ENCODE measurements at places on chromosomes 4 and X.

- no peak for DNase-seq
Observed at GRCh38 chr4:100960232-100960631, 387.1 kb downstream of the PPP3CA start.

- DNase-seq = no peak
Observed at GRCh38 chr4:93897559-93897958, 69.0 kb downstream of the ATOH1 start.

DNA sequence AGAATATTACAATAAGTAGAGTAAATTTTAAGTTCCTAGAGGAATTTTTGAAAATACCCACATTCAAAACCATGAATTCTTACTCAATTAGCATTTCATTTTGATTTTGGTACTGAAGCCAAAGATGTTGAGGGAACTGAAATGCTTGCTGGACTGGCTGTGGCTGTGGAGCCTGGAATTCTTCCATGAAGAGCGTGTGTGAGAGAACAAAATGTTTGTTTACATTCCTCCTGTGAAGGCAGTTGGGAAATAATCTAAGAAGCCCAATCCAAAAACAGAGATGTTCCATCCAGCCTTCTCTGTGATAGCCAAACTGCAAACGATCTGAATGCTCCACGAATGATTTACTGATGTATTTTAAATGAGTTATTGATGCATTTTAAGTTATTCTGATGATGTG lies 3.8 kb upstream of the ADH1B start:
- no peak for DNase-seq

DNA sequence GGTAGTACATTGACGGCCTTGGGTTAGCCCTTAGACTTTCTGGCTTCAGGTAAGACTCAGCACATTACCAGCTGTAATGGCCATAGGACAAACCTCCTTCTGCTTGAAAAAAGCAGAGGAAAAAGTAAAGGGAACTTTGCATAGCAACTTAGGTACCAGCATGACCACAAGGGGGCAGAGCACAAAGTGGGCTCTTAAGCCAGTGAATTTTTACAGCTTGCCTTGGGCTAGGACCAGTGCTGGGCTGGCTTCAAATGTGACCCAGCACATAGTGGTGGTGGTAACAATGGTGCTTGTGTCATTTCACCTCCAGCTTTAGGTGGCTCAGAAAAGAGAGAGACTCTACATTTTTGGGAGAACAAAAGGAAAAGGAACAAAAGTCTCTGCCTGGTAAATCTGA lies 66.1 kb downstream of the KLHL4 start:
- no peak for DNase-seq

GRCh38 chr4:137065311-137065710 lies 467.0 kb downstream of the PCDH18 start:
- DNase-seq = no peak

- DNase-seq = peak; percentile 73
Observed at GRCh38 chrX:41009850-41010846, 75.1 kb upstream of the USP9X start.

- DNase-seq = no peak
Observed at GRCh38 chr4:83961575-83961974, 425.7 kb downstream of the GPAT3 start.

GRCh38 chrX:45900766-45901615 lies 644.2 kb downstream of the ZNF674 start:
- no peak for DNase-seq

GRCh38 chr4:27807207-27807606 lies 946.6 kb downstream of the STIM2 start:
- no peak for DNase-seq

DNA sequence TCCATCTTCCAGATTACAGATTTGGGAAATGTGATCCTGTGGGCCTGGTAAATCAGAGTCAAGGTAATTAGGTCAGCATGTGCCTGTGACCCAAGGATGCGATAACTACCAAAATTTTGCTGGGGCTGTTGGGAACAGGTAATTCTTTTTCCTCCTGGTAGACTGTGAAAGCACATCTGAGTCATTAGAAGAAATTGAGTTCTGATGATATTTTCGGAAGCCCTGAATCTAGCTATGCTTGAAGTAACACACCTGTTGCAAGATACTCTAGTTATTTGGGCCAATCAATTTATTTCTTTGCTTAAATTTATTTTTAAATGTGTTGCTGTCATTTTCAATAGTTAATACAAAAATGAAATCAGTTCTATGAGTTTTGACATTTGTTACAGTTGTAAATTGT lies 903.6 kb downstream of the RPA4 start:
- DNase-seq = no peak

GRCh38 chrX:72347366-72347765 lies 41.7 kb upstream of the CITED1 start:
- DNase-seq = no peak

DNA sequence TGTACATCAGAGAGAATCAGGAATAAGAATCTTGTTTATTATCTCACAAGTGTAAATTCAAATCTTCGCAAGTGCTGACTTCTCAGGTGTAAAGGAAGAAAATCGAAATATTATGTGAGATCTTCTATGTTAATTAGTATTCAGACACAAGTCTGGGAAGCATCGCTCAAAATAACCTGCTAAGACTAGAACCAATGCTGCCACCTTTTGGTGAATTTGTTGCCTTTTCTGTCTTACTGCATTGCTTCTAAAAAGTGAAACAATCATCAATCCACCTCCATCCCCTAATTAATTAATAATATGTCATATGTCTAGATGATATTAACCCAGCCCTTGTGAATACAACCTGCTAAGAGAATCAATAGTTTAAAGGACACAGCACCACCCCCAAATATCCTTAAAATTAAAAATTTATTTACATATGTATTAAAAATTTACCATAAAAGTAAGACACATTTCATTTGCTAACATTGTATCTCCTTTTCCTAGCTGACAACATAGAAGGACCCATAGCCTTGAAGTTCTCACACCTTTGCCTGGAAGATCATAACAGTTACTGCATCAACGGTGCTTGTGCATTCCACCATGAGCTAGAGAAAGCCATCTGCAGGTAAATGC lies 3.5 kb downstream of the EPGN start:
- DNase-seq = peak; percentile 85

- DNase-seq = no peak
Observed at GRCh38 chrX:69038816-69039215, 126.4 kb downstream of the PJA1 start.

DNA sequence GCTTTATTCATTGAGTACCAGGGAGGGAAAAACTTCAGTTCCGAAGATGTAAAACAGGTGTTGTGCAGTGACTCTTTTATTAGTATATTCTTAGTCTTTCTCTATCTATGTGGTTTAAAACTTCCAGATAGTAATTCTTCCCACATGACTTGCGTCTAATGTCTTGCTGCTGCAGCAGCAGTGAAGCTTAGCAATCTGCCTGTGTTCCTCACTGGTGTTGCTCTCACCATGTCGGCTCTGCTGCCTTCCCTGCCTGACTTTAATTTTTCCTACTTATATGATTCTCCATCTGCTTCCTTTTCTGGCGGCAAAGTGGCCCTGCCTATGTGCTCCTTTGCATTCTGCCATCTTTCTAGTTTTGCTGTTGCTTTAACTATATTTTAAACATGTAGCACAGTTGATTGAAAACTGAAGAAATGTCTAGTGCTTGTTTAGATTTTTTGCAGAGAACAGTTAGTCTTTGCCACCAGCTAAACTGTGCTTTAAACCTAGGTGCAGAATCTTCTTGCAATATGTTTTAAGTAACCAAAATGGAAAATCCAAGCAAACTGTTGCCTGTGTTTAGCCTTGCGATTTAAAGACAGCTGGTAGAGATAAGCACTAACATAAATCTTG lies 1934.2 kb upstream of the IGFBP7 start:
- no peak for DNase-seq

GRCh38 chr4:116332508-116332907 lies 752.9 kb downstream of the TRAM1L1 start:
- no peak for DNase-seq

DNA sequence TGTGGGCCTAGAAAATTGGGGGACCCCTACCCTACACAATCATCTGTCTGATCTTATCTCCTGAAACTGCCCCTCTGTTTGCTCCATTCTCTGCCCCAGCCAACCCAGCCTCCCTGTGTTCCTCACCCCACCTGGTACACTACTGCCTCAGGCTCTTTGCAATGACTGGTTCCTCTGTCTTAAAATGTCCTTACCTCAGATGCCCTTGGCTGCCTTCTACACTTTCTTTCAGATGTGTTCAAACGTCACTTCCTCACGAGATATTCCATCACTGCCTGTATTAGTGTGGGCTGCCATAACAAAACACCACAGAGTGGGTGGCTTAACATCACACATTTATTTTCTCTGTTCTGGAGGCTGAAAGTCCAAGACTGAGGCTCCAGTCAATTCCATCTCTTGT lies 29.2 kb downstream of the QDPR start:
- no peak for DNase-seq

DNA sequence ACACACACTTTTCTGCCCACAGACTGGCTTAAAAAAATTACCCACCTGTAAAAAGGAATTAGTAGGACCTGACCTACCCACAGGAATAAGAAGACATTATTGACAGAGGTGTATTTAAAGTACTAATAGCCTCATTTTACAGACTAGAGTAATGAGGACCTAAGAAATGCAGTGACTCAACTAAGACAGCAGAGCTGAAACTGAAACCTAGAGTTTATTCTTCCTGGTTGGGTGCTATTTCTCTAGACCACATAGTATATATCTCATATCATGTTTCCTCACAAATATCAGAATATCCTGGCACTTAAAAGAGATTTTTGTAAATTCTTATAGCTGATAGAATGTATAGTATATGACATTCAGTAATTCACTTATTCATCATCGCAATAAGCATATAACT lies 435.0 kb downstream of the MAGEE1 start:
- DNase-seq = no peak

DNA sequence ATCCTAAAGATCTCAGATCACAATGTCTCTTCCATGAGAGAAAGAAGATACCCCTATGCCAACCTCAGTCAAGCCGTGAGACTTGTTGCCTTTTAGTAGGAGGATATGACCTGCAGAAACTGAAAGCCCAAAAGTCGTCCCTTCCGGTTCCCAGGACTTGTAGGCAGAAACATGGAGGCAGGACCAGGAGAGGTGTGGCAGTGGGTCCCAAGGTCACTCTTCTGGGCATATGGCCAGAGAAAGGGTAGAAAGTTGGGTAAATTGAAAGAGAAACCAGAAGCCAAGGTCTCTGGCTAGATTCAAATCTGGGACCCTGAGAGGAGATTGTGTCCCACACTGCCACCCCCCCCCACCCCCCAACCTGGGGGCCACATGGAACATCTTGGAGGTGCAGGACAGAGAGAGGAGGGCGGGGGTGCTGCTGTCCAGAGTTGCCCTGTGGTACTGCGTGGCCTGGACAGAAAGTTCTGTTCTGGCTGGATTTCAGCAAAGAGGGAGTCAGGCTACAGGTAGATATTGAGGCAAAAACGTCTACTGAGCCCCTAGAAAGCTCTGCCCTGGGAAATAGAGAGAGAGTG lies 55.4 kb downstream of the DDX3X start:
- no peak for DNase-seq

GRCh38 chr4:114361249-114361648 lies 237.4 kb upstream of the UGT8 start:
- no peak for DNase-seq

GRCh38 chrX:101993335-101993734 lies 61.5 kb upstream of the ZMAT1 start:
- no peak for DNase-seq

DNA sequence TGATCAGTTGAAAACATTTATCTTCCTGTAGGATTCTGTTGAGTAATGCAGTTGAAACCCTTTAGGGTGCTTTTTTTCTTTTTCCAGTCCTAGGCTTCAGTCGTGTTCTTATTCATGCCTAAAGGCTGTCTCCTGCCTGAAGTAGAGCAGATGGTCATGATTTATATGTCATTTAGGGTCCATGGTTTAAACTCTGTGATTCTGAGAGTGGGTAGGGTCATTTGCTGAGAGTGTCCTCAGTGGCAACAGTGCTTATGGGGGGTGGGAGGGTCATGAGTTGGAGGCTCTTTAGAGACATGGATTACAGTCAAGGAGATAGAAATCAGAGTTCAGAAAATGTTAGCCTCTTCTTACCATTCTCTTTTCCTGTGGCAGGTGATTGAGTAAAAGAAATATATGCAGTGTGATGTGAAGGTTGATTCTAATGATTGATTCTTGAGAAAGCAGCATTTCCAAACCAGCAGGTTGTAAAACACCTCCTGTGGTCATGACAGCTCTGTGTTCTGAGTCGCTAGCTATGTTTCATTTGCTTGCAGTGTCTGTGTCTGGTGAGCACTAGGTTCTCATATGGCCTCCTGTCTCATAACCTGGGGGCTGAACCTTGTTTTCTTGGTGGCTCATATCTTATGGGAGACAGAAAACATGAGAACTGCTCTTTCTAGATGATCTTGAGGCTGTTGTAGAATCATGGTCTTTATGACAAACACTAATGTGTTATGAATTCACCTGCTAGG lies 60.4 kb downstream of the JADE1 start:
- DNase-seq = no peak

DNA sequence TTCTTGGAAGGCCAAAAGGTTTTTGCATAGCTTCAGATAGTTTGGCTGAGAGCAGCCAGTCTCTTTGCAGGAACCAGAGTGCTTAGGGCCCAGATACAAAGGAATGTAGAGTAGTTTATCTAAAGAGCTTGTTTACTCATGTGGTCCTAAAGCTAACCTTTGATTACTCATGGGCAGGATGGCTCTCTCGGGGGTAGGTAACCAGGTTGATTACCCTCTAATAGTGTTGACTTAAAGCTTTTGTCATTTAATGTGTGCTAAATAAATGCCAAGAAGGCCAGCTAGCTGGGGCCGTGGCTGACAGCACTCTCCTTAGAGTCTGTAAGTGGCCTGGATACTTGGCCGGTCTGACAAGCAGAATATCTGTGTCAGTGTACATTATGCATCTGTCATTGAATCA lies 69.7 kb upstream of the MAGEB16 start:
- DNase-seq = no peak

DNA sequence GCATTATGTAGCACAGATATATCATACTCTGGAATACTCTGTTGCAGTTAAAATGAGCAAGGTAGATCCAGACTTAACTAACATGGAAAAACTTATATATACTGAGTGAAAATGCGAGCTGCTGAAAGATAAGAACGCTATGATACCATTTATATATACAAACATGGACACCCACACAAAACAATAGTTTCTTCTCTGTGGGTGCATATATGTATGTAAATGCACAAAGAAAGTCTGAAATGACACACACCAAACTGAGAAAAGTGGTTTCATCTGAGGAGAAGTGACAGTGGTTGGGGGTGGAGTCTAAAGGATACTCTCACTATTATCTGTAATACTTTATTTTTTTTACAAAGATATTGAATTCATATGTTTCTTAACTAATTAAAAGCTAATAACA lies 12.2 kb upstream of the FGF2 start:
- no peak for DNase-seq

GRCh38 chrX:47483306-47484268 lies 565 bp upstream of the ZNF41 start:
- peak; percentile 11 for DNase-seq

Measured in inflammatory macrophage treated with lipopolysaccharide for 1 hour (primary cell).